8988T (cell line): ENCODE measurements at places on chromosomes 7 and 10.

- DNase-seq: no peak
Measured at GRCh38 chr10:11563936-11564335, 47.5 kb downstream of the USP6NL start.

DNA sequence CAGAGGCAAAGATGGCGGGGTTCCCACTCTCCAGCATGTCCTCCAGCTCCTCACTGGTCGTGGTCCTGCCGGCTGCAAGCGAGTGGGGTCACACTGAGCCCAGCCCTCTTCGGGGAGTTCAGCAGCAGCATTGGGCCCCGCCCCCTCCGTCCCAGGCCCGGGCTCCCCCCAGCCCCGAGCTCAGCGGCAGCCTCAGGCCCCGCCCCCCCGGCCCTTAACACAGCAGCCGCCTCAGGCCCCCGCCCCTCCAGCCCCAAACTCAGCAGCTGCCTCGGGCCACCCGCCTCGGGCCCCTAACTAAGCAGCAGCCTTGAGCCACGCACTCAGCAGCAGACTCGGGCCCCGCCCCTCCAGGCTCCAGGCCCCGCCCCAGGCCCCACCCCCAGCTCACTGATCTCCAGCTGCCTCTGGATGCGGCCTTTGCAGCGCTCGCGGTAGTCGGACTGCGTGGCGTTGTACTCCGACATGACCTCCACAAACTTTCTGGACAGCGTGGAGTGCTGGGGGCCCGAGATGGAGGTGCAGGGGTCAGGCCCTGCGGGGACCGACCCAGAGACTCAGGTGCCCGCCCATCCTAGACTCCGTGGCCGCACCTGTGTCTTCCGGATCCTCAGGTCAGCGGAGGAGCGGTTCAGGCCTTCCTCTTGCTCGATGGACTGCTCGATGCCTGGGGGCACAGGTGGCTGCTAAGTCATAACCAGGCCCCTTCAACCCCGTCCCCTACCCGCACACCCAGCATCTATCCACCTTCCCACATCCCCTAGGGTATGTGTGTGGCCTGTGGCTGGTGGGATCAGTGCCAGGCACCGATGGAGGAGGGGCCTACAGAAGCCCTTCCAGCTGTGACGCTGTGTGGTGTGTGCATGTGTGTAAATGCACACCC, 15.5 kb downstream of the STX1A start:
- DNase-seq: no peak

DNA sequence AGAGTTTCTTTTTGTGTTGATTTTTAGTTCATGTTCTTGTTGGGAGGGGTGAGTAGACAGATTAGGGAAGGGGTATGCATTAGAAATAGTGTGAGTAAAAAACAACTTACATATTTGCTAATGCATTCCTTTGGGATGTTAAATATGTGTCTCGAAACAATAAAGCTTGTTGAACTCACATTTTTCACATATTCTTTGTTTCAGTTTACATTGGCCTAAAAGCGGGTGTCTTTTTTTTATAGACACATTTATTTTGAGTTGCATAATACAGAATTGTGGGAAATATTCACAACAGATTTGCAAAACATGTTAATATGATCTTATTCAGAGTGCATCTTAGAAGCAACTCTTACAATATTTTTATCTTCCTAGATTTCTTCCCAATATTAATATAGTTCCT, 337.5 kb upstream of the CNTNAP2 start:
- no peak for DNase-seq

- no peak for DNase-seq
Measured at GRCh38 chr10:35554036-35554435, 51.1 kb upstream of the GJD4 start.

DNA sequence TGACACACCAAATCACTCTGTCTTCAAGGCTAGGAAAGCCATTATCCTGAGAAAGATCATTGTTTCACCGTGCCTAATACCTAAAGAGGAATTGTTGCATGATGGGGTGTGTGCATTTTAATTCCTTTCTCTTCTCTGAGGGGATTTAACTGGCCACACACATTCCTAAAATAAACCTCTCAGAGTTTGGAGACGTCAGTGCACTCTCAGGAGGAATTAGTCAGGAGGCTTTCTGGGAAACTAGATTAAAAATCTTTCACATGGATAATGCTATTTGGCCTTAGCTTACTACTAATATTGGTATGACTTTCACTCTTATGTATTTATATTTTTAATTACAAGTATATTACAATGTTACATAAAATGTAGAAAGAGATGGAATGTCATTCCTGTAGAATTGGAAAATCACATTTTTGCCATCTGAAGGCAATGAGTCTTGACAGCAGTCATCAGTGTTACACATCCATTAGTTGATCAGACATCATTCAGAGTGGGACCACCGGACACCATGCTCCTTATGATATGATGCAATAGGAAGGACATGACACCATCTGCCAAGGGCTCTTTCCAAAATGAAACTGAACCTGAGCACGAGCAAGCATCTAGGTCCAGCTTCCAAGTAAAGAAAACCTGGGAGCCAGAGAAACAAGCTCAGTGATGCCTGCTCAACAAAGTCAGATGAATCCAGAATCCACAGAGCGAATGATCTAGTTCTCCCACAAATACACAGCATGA, 43.1 kb upstream of the TMEM273 start:
- no peak for DNase-seq

- no peak for DNase-seq
Measured at GRCh38 chr10:45395554-45395953, 21.5 kb downstream of the ALOX5 start.

DNA sequence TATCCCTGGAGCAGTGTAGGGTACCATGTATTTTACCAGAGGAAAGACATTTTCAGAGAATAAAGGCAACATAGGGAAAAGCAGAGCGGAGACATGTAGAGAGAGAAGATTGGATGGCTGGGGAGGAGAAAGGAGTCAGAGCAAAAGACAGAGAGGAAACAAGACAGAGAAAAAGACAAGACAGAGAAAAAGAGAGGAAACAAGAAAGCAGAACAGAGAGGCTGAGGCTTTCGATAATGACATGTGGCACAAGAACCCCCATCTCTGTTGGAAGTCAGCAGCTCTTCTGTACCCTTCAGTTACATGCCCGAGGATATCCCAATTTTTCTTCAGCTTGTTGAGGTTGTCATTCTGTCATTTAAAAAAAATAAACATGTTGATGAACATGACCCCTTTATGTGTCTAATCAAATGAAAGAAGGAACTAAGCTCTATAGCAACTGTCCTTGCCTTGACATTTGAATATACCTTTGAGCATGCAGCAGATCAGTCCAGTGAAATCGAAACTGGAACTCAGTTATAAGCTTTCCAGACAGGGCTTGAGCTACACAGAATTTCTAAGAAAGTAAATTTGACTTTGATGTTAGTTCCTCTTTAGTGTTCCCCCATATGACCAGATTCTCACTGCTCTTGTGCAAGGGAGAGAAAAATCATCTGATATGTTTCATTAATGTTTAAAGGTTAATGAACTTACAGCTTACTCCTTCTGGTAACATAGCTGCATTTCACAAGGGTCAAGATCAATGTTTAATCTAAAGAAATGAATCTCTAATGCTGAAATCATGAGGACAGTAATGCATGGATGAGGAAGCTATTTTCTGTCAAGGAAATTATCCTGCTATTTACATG, 75.1 kb upstream of the SP4 start:
- DNase-seq: no peak

GRCh38 chr10:33804584-33804983, 470.1 kb upstream of the NRP1 start:
- no peak for DNase-seq

- DNase-seq: no peak
Measured at GRCh38 chr10:86538547-86538946, 17.0 kb upstream of the WAPL start.

GRCh38 chr7:28989211-28989980, 31.3 kb upstream of the TRIL start:
- DNase-seq: no peak

- DNase-seq: no peak
Measured at GRCh38 chr10:43863270-43863669, 214.6 kb upstream of the ZNF32 start.

DNA sequence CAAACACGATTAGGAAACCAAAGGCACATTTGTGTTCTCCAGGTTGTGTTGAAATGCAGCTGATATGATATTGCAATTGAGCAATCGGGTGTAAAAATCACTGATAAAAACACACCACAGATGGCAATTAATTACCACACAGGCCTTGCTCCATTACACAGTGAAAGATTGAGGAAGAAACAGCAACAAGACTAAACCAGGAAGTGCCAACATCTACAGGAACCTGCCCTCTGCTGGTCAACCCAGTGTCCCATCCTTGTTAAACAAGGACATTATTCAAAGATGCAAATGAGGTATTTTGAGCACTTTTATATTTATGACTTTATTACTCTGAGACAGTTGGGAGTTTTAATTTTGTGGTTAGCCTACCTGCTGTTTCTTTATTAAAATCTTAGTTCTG, 765.6 kb upstream of the GHITM start:
- DNase-seq: no peak

GRCh38 chr7:41384418-41384817, 318.5 kb downstream of the INHBA start:
- DNase-seq: no peak

GRCh38 chr10:122178655-122179054, 92.4 kb upstream of the BTBD16 start:
- DNase-seq: no peak

GRCh38 chr7:74320645-74321221, 31.5 kb downstream of the CLIP2 start:
- DNase-seq: no peak

DNA sequence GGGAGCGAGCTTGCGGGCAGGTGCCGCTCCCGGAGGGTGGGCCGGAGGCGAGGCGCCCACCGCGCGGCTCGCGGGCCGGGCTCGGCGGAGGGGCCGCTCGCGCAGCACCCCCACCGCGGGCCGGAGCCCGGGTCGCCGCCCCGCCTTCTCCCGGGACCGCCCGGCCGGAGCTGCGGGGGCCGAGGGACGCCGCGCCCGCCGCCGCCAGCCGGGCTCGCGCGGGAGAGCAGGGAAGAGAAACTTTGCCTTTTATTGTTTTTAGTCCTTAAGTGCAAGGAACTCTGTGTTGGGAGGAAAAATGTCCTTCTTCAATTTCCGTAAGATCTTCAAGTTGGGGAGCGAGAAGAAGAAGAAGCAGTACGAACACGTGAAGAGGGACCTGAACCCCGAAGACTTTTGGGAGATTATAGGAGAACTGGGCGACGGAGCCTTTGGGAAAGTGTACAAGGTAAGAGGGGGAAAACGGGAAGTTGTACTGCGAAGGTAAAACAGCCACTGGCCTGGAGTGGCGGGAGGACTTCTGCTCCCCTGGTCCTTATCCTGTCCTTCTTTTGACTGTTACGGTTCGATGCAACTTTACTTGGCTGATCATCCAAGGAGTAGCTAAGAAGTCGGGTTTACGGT, 620 bp downstream of the SLK start:
- no peak for DNase-seq

- DNase-seq: no peak
Measured at GRCh38 chr7:69844264-69844868, 246.1 kb downstream of the AUTS2 start.

- no peak for DNase-seq
Measured at GRCh38 chr7:159004411-159004810, 140.3 kb downstream of the VIPR2 start.

GRCh38 chr10:67114945-67115344, 189.1 kb downstream of the LRRTM3 start:
- no peak for DNase-seq

GRCh38 chr7:46494028-46494427, 573.0 kb upstream of the IGFBP3 start:
- DNase-seq: no peak

DNA sequence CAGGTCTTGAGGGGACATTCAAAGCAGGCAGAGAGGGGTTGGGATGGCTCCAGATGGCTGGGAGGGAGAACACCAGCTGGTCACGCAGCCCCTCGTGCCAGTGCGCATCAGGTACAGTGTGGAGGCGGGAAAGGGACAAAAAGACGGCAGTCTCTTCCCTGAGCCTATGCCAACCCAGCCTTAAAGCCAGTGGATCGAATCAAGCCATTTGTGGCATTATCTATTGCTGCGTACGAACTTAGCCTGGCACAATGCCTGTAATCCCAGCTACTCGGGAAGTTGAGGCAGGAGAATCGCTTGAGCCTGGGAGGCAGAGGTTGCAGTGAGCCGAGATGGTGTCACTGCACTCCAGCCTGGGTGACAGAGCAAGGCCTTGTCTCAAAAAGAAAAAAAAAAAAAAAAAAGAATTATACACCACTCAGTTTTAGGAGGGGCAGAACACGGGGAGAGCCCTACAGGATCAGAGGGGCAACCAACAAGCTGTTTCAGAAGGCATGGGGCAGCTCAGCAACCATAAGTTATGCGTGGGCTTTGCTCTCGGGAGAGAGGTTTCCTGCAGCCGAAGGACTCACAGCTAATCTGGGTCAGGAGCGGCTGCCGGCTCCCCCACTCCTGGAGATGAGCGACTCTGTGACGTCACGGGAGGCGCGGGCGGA, 356 bp upstream of the NDUFB2 start:
- DNase-seq: peak; percentile 80

GRCh38 chr10:112898540-112899390, 51.3 kb upstream of the TCF7L2 start:
- DNase-seq: no peak

- DNase-seq: no peak
Measured at GRCh38 chr10:128875956-128876736, 590.9 kb upstream of the MGMT start.

DNA sequence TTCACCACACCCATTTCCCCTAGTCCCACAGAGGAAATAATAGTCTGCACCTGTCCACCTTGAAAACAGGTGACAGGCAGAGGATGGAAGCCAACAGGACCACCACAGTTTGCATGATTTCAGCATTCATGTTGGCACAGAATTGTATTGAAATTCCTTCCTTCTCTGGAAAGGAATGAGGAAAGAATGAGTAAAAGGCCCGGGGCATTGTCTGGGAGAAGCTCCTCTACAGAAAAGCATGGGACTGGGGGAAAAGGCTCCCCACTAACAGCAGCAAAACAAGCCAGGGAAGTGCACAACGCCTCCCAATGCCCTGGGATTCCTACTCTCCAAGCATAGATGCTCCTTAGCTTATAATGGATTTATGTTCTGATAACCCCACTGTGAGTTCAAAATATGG, 28.5 kb upstream of the TOMM7 start:
- DNase-seq: no peak

DNA sequence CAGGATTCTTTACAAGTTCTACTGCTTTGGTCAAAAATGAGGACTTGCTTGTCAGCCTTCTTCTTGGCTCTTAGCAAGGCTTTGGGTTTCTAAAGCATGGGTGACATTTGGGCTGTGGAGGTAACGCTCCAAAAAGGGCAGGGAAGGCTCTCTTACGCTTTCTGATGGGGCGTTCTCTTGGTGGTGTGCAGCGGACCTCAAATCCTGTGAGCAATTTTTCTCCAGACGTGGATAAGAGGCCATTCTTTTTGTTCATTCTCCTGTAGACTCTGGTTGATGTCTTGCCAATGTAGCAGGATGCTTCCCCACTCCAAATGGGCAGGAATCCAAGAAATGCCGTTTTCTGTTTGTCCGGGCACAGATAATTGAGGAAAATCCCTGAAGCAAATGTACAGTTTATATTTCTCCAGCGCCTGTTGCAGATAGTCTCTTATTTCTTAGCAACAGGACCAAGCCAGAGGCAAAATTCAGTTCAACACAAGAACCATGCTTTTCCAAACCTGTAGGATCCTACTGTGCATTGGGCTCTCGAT, 138.4 kb upstream of the NFE2L3 start:
- no peak for DNase-seq

GRCh38 chr10:21514818-21515351, 10.6 kb downstream of the SKIDA1 start:
- no peak for DNase-seq
